ENCODE measurements at places on chromosomes 7 and 10.

DNA sequence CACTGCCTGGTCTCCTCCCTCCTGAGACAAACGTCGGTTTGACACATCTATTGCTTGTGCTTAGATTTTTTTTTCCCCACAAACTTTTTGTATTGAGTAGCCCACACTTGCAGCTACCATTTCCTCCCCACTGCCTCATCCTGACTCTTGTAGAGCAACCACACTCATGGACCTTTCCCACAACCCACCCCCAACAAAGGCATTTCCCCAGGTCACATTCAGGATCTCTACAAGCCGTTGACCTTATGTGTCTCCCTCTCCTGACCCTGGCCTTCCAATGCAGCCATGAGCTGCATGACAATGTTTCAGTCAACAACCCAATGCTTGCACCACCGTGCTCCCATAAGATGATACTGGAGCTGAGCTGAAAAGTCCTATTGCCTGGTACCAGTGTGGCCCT lies 91.9 kb upstream of the MKI67 start:
- DNase-seq = no peak

DNA sequence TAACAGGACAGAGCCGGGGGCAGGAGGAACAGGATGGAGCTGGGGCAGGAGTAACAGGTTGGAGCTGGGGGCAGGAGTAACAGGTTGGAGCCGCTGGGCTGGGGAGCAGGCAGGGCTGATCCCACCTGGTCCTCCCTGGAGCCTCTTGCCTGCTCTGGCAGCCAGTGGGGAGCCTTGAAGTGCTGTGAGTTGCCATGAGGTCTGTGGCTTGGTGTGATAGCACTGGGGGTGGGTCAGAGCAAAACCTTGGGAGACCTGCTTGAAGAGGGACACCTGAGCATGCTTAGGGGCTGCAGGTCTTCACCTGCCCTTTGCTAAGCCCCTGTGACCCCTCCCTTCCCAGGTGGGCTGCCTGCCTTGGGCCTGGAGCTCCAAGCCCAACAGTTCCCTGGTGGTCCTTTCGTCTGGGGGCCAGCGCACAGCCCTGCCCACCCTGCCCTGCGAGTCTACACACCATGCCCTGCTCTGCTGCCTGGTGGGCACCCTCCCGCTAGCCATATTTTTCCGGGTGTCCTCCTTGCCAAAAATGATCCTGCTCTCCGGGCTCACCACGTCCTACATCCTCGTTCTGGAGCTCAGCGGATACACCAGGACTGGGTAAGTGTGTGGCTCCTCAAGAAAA lies 111.6 kb downstream of the ADCY1 start:
- DNase-seq = no peak

- no peak for DNase-seq
These were observed 16.4 kb upstream of the FOXK1 start for GRCh38 chr7:4665661-4666060.

DNA sequence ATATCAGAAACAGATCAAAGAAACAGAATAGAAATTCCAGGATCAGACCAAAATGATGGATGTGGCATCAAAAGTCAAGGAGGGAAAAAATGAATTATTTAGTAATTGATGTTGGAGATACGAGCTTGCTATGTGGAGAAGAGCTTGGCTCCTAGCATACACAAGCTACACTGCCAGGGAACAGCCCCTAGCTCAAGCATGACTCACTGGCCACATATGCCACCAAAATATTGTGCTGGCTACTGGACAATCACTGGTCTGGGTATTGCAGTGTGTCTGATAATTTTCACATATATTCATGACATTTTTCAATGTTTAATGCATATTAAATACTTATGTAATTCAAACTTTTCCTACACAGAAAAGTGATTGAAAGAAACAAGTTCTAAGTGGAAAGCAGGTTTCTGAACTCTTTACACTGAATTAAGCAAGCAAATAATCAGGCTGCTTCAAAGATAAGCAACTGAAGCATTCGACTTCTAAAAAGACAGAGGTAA lies 59.3 kb downstream of the OAT start:
- DNase-seq = no peak

DNA sequence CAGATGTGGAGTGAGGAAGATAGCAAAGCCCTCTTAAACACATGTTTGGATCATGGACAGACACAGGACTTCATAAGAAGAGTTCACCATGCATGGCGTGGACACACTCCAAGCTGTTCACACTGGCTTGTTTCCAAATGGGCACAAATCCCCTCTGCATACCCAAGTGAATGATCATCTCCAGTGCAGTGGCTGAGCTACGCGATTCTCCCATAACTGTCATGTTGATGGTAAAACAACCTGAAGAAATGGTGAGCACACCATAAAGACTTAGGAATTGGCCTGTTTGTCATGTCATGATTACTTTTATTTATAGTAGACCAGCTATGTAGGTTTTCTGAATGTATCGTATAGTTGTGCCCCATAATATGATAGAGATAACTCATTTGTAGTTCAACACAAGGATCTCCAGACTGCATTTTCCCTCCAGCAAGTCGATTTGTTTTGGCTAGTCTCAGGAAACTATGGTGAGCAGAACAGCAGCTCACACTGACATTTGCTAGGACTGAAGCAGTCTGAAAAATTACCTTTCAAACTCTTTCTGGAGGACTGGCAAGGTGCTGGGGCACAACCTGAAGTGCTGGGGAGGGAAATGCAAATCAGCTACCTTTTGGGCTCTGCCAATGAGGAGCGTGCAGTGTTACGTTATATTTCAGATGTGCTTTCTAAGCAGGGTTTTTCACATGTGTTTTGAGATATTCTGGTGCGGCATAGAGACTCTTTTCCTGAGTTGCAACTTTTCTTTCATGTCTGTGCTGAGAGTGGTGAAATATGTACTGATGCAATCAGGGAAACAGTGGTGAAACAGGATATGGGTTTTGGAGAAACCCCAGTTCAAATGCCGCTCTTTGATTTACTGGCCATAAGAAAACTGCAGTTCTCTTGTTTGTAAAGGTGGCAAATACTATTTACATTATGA lies 629.6 kb upstream of the DPP6 start:
- DNase-seq = no peak

- DNase-seq = no peak
These were observed 464.4 kb upstream of the MBL2 start for GRCh38 chr10:53236941-53237340.

GRCh38 chr10:123750901-123751300 lies 84.7 kb downstream of the GPR26 start:
- DNase-seq = no peak

DNA sequence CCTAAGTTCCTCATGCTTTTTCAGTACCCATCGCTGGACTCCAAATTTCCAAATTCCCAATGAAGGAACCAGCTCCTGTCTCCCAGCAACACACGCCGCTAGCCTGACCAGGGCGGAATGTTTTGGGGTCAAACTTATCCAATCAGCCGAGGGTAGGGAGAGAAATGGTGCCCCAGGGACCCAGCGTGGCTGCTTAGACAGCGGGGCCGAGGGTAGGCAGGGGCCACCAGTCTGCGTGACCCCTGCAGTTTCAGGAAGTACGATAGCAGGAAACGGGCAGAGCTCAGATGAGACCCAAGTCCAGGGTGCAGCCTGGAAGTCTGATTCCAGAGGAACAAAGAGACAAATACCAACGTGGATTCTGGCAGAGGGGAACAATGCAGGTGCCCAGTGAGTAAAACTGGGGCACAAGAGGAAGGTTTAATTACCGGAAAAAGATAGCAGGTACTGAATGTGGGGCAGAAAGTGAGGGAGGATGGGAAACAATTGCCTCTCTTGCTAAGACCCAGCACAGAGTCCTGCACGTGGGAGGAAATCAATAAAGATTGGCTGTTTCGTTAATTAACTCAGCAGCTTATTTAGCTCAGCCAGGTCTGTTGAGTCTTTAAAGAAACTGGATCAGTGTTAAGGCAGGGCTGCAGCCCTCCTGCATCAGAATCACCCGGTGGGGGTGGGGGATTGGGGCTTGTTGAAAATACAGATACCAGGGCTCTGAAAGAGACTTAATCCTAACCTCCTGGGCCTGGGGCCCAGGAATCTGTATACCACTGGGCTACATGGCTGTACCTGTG lies 50.4 kb upstream of the NFE2L3 start:
- no peak for DNase-seq

GRCh38 chr10:75104842-75105241 lies 6.6 kb upstream of the SAMD8 start:
- DNase-seq = no peak

DNA sequence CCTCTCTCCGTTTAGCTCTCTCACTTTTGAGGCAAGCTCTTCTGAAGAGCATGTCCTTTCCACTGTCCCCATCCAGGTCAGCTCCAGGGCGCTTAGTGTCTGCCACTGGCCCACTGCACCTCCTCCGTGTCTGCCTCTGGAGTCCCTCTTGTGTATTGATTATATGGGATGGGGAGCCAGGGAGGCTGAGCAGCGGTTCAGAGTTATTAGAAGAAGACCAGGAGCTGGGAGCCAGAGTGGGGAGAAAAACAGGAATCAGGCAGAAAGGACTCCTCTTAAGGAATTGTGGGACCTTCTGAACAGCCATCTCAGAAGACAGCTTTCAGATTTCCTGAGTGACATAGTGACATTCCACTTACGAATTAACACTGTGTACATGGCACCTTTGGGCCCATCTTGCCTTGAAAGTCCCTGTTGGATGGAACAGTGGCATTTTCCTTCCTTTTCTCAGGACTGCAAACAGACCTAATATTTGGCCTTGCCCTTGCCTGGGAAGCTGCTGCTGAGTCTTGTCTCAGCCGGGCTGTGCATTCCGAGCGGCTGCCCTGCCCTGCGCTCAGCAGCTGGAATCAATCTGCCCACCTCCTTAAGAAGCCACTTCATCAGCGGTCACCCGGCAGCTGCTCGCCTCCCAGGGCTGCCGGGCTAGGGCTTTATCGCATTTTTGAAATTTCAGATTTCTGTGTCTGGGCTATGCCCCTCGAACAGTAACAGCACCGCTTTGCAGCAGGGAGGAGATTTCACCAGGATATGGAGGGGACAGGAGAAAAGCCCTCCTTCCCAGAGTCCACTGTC lies 81.1 kb upstream of the PRKG1 start:
- DNase-seq = no peak

DNA sequence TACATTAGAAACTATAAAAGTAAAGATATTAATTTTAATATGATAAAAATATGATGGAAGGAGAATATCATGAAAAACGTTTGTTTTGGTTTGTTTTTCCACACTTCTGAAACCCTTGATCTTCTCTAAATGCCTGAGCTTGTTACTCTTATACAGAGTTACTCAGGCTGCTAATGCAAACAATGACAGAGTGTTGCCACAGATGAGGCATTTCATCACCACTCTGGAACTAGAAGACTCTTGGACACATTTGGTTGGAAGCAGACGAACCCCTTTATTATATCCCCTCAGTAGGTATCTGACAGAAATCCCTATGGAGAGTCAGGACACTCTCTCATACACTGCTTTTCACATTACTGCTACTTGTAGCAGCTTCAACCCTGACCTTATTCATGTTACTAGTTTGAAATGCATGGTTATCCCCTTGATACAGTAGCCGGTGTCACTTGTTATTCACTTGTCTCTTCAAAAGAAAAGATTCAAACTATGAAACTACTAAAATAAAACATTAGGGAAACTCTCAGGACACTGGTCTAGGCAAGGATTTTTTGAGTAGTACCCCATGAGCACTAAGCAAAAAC lies 66.9 kb downstream of the SEMA3C start:
- DNase-seq = no peak

DNA sequence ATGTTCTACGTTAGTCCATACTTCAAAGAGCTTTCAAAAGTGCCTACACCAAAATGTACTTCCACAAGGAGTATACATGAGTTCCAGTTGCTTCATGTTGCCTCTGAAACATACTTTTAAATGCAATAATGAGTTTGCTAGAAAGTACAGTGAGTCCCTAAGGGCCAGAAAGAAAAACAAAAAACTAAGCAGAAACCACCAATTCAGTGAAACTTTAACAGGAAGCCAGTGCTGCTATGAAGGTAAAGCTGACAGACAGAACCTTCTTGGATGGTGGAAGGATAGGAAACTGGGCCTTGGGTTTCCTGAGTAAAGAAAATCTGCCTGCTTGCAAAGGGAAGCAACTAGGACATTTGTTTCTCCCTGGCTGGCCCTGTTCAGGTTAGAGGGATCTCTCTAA lies 104.2 kb downstream of the CTTNBP2 start:
- DNase-seq = no peak

- DNase-seq = no peak
These were observed 248.1 kb downstream of the ABCA13 start for GRCh38 chr7:48419401-48419800.

GRCh38 chr10:87878664-87879459 lies 15.4 kb downstream of the PTEN start:
- no peak for DNase-seq

GRCh38 chr10:24114556-24114955 lies 94.4 kb upstream of the KIAA1217 start:
- no peak for DNase-seq

DNA sequence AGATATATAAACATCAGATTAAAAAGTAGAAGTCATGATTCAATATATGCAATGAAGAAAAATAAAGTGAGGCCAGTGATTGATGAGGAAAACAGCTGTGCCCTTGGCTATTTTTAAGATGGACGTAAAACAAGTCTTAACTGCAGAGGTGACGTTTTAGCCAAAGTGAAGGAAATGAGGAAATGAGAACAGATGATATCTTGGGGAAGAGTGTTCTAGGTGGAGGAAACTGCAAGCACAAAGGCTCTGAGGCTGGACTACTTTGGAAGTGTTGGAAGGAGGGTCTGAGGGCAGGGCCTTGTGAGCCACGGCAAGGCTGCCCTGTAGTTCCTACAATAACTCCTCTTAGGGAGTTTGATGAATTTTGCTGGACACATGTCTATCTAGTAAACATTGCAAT lies 140.5 kb upstream of the AKR1E2 start:
- no peak for DNase-seq

DNA sequence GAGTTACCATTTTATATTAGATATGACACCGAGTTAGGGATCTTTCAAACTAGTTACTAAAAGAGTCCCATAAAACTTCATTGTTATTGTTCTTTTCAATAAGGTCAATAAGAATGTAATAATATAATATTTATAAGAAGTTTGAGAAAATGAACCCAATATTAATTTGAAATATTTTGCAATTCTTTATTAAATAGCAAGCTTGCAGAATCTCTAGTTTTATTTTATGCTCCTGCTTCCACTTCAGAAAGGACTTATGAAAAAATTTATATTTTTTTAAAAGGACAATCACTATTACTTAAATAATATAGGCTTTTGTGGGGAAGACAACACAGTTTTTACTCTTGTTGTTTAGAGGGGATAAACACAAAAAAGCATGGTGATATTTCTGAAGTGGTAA lies 47.9 kb downstream of the LUC7L2 start:
- no peak for DNase-seq

DNA sequence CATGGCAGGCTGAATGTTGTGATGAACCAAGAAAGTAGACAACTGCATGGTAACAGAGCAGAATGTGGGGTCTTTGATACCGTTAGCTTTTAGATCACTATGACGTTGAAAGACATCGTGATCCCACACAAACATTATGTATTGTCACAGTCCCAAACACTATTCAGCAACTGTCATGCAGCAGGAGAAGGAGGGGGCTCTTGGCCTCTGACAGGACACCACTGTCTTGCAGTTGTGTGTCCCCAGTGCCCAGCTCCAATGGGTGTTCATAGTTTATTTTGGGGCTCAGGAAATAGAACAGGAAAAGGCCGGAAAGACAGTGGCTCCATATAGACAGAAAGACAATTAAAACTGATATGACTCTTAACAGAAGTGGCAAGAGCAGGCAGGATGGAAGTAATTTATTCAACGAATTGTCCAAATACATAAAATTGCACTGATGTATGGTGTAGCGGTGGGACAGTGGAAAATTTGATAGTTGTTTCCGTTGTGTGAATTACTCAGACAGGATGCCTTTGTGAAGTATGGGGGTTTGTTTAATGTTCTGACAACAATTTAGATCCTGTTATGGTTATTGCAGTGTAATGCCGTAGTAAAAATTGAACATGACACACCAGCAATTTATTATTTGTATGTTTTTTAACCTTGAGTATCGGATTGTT lies 292.0 kb downstream of the LRMDA start:
- DNase-seq = no peak

GRCh38 chr10:73879296-73880173 lies 5.2 kb upstream of the CAMK2G start:
- peak; percentile 77 for DNase-seq

Measured in activated CD8-positive, alpha-beta memory T cell treated with anti-CD3 and anti-CD28 coated beads for 48 hours (primary cell).